Gastrocnemius medialis (tissue), 4 donors: ENCODE measurements at places on chromosomes 7 and 10.

- DNase-seq, result no peak
These were observed 6.6 kb upstream of the INTS1 start for GRCh38 chr7:1510780-1511154.

GRCh38 chr7:133367561-133367960, 114.7 kb downstream of the EXOC4 start:
- no peak for DNase-seq

DNA sequence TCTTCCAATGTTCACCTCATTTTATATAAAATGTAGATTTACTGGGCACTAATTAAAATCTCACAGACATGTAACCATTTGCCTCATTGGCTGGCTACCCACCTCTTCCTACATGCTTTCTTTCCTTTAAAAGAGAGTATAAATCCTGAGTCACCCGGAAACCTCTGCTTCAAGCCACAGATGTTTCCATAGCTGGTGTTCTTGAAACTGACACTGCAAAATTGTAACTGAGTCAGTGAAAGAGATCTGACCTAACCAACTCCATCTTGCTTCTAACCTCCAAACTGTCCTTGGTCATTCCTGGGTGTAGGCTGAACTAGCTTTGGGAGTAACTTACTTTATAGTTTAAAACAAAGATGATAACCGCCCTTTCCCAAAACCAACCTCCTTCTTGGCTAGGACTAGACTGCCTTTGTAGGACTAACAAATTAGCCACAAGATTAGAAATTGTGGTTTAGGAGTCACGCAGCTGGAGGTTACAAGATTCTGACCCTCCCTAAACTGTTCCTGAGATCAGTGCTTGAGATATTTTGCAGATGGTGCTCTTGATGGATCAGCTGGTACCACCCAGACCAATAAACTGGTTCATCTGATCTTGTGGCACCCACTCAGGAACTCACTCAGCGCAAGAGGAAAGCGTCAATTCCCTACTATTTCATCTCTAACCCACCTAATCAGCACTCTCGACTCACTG, 33.5 kb downstream of the SVOPL start:
- DNase-seq, result no peak

- DNase-seq, result no peak
These were observed 85.3 kb upstream of the CCDC6 start for GRCh38 chr10:59991661-59992060.

DNA sequence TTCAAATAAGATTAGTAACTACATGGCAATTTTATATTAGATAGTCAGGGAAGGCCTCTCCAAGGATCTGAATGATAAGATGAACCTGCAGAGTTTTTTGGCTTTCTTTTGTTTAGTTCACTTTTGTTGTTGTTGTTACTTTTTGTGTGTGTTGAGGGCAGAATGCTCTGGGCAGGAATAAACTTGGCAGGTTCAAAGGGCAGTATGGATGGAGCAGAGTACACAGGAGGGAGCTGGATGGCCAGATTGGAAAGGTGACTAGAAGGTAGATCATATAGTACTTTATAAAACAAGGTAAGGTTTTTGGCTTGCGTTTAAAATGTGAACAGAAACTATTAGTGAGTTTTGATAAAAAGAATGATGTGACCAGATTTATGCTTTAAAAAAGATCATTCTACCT, 17.9 kb downstream of the CROT start:
- no peak for DNase-seq

DNA sequence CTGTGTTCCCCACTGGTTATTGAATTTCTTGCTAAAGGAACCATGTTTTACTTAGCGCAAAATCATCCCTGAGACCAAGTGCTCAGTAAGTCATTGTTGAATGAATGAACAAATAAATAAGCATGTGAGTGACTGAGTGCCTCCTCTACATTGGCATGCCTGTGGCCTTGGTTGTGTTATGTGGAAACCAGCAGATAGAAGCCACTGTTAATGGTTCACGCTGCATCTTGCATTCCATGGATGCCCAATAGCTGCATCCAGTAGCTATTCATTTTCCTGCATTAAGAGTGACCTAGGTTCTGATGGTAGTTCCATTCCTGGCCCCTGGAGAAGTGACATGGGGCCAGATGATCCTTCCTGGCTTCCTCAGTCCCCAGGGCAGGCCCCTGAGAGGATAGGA, 113.3 kb upstream of the BMPER start:
- no peak for DNase-seq

DNA sequence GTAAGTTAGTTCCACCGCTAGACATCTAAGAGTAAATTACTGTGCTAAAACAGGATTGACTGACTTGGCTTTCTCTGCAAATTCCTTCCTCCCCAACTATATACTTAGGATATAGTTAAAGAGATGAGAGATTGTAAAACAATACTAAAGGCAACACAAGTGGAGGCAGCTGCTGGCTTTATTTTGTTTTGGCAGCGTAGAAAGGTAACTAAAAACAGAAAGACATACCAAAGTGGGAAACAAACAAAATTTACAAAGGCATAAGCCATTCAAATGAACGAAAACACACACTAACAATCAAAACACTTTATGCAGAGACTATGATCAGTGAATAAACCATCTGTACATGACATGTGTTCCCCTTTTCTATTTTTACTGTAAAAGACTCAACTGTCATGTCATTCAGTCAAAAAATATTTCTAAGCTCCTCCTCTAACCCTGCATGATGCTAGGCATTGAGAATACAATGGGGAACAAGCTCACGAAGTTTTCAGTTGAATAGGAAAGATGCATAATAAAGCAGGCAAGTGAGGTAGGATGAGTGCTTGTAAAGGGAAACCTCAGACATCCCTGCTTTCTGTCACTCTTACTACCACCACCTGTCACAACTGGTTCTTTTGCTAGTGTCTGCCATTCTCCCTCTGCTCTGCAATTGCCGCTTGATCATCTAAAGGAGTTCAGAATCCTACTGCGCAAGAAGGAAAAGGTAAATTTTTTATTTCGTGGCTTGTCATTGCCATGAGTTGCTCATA, 64.2 kb upstream of the COL1A2 start:
- no peak for DNase-seq

GRCh38 chr10:127947211-127947610, 40.3 kb downstream of the PTPRE start:
- no peak for DNase-seq

DNA sequence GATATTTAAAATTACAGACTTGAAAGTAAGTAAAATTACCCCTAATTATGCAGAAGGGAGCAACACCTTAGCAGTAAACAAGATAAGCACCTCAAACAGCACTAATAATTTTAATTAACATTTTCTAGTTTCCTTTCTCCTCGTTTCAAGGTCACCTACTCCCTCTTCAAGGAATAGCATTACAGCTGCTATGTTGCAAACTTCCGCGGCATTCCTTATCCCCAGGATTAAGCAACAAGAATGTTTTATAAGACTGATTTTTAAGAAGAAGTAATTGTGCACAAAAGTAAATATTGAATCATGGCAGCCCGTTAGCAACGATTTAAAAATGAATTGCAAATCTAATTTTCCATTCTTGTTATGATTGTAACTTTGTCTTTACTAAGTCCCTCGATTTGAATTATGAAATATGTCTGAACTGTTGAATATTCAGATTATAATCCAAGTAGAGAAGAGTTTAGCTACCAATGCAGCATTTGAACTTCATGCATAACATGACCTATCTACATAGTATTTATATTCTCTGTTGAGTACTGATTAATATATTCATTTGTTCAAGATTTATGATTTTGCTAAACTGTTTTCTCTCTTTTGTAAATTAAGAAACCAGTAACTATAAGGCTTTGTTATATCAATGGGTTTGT, 593.5 kb upstream of the MGMT start:
- no peak for DNase-seq
